Immature natural killer cell (primary cell): ENCODE measurements at places on chromosomes 16 and 17.

- no peak for DNase-seq
Measured at GRCh38 chr16:52165961-52166360, 381.0 kb downstream of the TOX3 start.

DNA sequence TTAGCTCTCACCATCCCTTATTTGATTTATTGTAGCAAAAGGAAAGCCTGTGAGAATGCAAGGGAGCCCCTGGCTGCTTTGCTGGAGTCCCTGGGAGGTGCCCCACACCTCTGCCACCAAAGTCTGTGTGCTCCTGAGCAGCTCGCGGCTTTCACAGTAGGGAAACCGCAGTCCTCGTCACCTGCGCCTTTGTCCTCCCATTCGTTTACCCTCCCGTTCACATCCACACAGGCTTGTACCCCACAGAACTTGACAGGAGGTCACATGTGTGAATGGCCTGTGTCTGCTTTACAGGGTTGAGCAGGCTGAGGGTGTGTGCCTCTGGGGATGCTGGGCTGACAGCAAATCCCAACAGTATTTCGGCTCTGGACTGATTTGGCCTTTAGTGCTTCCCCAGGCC lies 152.5 kb downstream of the LGALS9B start:
- peak; percentile 48 for DNase-seq

DNA sequence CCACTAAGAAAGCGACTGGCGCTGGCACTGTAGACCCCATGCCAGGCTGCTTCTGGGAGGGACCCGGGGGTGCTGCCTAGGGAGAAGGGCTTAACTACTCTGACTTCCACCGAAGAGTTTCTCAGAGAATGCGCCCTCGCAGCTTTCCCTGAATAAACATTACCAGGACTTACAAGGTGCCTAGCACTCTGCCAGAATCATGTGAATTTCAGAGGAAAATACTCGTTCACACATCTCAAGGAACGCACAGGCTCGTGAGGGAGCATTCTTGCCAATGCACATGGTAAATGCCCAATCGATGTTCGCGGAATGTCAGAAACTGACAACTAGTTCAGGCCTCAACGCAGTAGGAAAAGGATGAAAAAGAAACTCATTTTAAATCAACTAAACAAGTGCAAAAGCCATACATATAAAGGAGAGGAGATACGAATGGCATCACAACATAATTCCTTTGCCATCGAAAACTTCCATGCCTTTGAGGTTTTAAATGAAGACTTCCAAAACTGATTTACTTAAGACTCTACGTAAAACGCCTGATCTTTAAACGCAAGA lies 999 bp downstream of the CMC2 start:
- DNase-seq, result peak; percentile 5

DNA sequence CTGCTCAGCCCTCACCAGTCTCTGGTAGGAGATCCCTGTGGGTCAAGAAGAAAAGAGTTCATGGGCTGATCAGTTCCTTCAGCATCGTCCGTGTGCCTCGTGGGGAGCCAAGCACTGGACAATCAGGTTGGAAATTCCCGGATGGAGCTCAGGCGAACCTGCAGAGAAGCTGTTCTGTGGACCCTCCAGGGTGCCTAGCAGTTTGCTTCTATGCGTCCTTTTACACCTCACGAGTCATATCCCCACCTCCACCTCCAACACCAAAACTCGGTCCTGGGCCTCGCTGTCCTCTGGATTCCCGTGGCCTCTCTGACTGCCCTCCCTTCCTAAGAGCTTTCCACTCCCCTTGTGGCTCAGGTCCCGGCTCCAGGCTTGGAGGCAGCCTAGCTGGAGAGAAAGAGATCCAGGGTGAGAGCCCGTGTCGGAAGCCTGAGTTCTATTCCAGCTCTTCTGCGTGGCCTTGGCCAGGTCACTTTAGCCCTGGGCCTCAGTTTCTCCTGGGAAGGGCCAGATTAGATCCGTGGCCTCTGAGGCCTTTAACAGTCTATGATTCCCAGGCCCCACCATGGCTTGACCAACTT lies 26.2 kb upstream of the PIK3R6 start:
- no peak for DNase-seq

DNA sequence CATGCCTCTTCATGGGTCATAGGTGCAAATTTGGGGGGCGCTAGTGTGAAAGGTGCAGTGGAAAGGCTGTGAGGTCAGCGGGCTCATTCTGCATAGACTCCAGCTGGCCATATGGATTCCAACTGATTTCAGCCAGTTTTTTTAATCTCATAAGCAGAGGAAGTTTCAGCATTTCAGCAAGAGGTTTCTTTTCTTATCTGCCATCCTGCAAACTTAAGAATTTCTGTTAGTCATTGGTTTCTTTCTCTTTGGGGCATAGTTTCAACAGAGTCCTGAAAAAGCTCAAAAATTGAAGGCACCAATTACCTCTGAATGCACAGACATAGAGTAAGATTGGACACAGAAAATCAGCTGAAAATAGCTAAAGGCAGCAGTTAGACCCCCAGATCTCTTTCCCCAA lies 16.2 kb upstream of the ALOX15 start:
- no peak for DNase-seq

DNA sequence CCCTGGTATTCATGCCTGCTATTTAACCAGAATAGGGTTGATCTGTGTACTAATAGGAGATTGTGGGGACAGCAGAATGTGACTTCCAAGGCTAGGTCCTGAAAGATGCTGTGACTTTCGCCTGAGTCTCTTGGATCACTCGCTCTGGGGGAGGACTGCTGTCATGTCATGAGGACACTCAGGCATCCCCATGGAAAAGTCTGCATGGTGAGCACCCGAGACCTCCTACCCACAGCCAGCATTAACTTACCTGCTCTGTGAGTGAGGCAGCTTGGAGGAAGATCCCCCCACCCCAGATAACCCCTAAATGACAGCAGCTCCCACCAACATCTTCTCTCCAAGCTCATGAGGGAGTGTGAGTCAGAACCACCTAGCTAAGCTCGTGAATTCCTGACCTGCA lies 30.3 kb upstream of the C16orf78 start:
- DNase-seq, result no peak
